ENCODE measurements at places on chromosomes 4 and X. TPM values are rescaled to one million over a fixed set of nuclear protein-coding genes. Genes with fewer than 3 reads are reported as not detected.

GRCh38 chr4:40238008-40238699, 41.3 kb downstream of the RHOH start:
- H3K27me3 ChIP-seq, result no peaks in the 10 kb centered on the region
- no peaks in the 10 kb centered on the region for H3K4me1 ChIP-seq
- no peak for DNase-seq

- no peaks in the 10 kb centered on the region for H3K27me3 ChIP-seq
- no peaks in the 10 kb centered on the region for H3K36me3 ChIP-seq
- no peak overlapping the region for H3K27ac ChIP-seq
- H3K4me3 ChIP-seq, result no peak overlapping the region
- DNase-seq, result no peak
- H3K4me1 ChIP-seq, result no peaks in the 10 kb centered on the region
Measured at GRCh38 chrX:120419463-120419862, 49.6 kb downstream of the LAMP2 start.

- no peak overlapping the region for H3K27ac ChIP-seq
- H3K27me3 ChIP-seq, result peaks cover 21% of the 10 kb centered on the region
- no peaks in the 10 kb centered on the region for H3K4me1 ChIP-seq
- no peak for DNase-seq
Measured at GRCh38 chrX:133249266-133250058, 31.3 kb upstream of the TFDP3 start.

DNA sequence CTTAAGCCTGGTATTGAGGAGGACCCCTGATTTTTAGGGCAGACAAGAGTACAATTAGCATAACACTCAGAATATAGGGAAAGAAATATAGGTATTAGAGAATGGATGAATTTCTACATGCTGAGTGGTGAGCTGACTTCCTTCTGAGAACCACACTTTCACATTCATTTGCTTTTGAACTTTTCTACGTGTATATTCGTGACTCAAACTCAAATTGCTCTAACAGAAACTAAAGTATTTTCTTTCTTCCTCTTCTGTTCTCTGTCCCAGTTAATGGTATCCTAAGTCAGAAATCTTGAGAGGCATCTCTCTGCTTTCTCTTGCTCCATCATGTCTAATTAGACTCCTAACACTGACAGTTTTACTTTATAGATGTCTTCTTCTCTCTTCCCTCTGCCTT, 103.2 kb upstream of the CITED1 start:
- no peak overlapping the region for H3K4me3 ChIP-seq
- H3K36me3 ChIP-seq, result no peaks in the 10 kb centered on the region
- no peaks in the 10 kb centered on the region for H3K4me1 ChIP-seq
- no peak for DNase-seq
- no peak overlapping the region for H3K27ac ChIP-seq

GRCh38 chr4:155929833-155930232, 23.8 kb downstream of the CTSO start:
- H3K36me3 ChIP-seq, result peaks cover 4% of the 10 kb centered on the region
- no peaks in the 10 kb centered on the region for H3K4me1 ChIP-seq
- no peak overlapping the region for H3K4me3 ChIP-seq
- H3K27ac ChIP-seq, result no peak overlapping the region
- no peaks in the 10 kb centered on the region for H3K27me3 ChIP-seq
- DNase-seq, result no peak

DNA sequence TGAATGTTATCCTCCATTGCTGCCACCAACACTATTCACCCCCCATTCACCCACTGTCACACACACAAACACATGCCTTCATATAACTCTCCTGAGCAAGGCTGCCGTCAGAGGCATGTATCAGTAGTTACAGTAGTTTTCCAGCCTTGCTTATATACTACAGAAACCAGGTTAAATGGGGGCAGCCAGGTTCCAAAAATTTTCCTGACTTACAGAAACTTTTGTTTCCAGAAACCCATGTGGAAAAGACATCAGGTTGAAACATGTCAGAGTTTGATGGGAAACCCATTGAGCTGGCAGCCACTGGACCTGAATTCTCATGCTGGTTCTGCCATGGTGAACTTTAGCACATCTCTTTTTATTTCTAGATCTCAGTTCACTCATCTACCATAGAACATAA, 64.0 kb downstream of the COX18 start:
- H3K27me3 ChIP-seq, result no peaks in the 10 kb centered on the region
- H3K27ac ChIP-seq, result no peak overlapping the region
- no peaks in the 10 kb centered on the region for H3K4me1 ChIP-seq
- no peak for DNase-seq
- no peaks in the 10 kb centered on the region for H3K36me3 ChIP-seq

IL3RA gene
- 7.5 TPM for total RNA-seq

- H3K36me3 ChIP-seq, result no peaks in the 10 kb centered on the region
- no peak overlapping the region for H3K4me3 ChIP-seq
- no peaks in the 10 kb centered on the region for H3K27me3 ChIP-seq
- H3K4me1 ChIP-seq, result peaks cover 9% of the 10 kb centered on the region
Measured at GRCh38 chr4:55851885-55852284, 1.6 kb upstream of the EXOC1 start.

NOA1 gene
- 22.6 TPM for total RNA-seq

GRCh38 chrX:135516376-135516775, 4.1 kb upstream of the INTS6L start:
- H3K4me1 ChIP-seq, result no peaks in the 10 kb centered on the region
- DNase-seq, result no peak
- no peak overlapping the region for H3K27ac ChIP-seq
- H3K4me3 ChIP-seq, result no peak overlapping the region
- no peaks in the 10 kb centered on the region for H3K36me3 ChIP-seq

- no peak for DNase-seq
- no peaks in the 10 kb centered on the region for H3K36me3 ChIP-seq
- no peaks in the 10 kb centered on the region for H3K27me3 ChIP-seq
- H3K4me3 ChIP-seq, result no peak overlapping the region
Measured at GRCh38 chrX:7972586-7972985, 45.4 kb upstream of the PNPLA4 start.

- H3K27ac ChIP-seq, result no peak overlapping the region
- H3K4me1 ChIP-seq, result no peaks in the 10 kb centered on the region
- DNase-seq, result no peak
- H3K36me3 ChIP-seq, result no peaks in the 10 kb centered on the region
- no peaks in the 10 kb centered on the region for H3K27me3 ChIP-seq
- no peak overlapping the region for H3K4me3 ChIP-seq
Measured at GRCh38 chr4:177380730-177381287, 61.4 kb downstream of the AGA start.
